ENCODE measurements at places on chromosomes 7 and 10.
A peak's percentile ranks its signal among the peaks of the same experiment; 100 is the strongest.

DNA sequence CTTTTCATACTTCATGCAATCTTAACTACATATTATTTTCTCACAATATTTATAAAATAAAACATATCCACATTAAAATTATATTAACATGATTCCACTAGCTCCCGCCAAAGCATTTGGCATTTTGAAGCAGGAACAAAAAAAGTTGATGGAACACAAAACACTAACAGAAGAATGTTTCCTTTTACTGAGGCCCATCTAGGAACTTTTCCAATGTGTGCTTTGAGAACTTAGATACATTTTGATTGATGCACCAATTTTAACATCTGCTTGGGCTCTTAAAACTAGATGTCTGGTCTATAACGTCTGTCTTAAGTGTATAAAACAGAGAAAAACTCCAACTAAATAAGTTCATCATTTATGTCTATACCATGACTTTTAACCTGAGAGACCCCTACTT lies 1214.8 kb downstream of the SORCS1 start:
- DNase-seq: no peak

DNA sequence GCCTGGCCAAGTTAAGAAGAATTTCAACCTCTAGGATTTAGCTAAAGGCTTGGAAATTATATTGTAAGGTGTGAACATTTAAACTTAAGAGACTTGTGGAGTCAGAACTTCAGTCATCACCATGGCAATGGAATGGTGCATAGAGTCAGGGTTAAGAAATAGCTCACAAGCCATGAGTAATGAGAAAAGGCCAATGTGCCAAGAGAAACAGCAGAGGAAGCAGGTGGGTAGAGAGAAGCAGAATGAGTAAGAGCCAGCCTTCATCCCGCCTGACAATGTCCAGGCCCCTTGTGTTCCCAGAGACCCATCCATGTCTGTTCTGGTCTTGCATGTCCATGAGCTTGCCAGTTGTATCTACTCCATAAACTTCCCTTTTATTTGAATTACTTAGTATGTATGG lies 62.6 kb upstream of the TBX20 start:
- DNase-seq: no peak

DNA sequence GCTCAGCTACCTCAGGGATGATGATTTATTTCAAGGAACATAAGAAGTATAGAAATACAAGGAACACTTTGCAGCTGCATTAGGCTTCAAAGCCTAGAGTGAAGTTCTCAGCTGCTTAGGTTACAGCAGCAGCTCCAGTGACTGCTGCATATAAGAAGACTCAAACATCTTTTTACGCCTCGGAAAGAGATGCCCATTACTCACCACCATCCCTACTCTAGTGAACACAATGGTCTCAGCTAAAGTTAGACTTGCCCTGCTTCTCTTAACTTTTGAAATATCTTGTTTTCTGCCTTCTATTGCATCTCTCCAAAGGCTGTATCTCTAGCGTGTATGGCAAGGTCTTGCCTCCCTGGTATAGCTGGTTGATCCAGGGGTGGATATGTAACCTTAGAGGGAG lies 356.0 kb downstream of the PHF14 start:
- DNase-seq: no peak

DNA sequence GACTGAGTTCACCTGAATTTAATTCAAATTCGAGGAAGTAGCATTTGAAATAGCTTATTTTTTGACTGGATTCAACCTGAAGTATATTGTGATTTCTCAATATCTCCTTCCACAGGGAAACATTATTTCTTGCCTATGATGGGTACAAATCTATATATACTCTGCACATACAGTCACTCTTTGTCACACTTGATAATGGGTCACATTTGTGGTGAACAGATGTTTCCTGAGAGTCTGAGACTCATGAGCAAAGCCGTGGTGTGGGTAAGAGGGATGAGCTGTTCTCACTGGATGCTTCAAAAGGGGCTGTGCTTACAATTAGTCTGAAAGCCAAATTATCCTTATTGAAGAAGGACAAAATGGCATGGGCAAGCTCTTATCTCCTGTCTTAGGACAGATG lies 18.0 kb upstream of the TBXAS1 start:
- peak; percentile 57 for DNase-seq

DNA sequence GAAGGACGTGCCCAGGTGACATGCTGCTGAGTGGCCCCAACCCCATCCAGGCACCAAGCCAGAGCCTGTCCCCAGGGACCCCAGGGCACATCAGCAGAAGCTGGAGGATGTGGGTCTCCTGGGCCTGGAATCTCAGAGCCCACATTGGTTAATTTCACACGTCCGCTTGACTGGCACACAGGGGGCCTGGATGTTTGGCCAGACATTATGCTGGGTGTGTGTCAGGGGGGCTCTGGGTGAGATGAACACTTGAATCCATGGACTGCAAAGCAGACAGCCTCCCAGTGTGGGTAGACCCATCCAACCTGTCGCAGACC lies 79.1 kb upstream of the RET start:
- DNase-seq: no peak

Measured in RKO (cell line).